ENCODE measurements at places on chromosomes 4 and X.

GRCh38 chr4:2792711-2793585 lies at the start of gene SH3BP2:
Gene SH3BP2 (plus strand): TSS chr4:2793085. CDS start chr4:2820618, 27,533 bp downstream.
- no peak for DNase-seq

DNA sequence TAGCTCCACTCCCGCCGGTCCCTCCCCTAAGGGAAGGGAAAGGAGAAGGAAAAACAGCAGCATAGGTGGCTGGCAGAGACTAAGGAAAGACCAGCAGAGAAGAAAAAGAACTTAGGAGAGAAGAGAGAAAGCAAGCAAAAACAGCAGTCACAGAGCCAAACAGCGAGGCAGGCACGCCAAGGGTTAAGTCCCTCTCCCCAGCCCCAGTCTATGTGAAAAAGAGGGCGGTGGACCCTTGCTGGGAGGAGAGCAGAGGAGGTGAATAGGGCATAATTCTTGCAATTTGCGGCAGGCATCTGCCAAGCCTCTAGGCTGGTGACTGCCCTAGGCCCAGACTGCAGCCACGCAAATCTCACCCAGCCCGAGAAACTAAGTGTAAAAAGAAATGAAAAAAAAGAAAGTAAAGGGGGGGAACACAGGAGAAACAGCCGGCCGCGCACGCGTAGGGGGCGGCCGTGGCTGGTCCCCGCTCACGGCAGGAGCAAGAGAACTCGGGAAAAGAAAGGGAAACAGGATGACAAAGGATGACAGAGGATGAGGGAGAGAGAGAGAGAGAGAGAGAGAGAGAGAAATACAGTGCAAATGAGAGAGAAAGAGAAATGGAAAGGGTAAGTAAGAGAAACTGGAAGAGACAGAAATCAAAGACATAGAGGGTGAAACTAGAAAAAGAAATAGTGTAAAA lies 48.6 kb downstream of the MAGEA9 start:
- no peak for DNase-seq

GRCh38 chr4:13829457-13829856 lies 201.9 kb upstream of the BOD1L1 start:
- DNase-seq = no peak

GRCh38 chr4:143728166-143728565 lies 27.7 kb upstream of the FREM3 start:
- DNase-seq = no peak

DNA sequence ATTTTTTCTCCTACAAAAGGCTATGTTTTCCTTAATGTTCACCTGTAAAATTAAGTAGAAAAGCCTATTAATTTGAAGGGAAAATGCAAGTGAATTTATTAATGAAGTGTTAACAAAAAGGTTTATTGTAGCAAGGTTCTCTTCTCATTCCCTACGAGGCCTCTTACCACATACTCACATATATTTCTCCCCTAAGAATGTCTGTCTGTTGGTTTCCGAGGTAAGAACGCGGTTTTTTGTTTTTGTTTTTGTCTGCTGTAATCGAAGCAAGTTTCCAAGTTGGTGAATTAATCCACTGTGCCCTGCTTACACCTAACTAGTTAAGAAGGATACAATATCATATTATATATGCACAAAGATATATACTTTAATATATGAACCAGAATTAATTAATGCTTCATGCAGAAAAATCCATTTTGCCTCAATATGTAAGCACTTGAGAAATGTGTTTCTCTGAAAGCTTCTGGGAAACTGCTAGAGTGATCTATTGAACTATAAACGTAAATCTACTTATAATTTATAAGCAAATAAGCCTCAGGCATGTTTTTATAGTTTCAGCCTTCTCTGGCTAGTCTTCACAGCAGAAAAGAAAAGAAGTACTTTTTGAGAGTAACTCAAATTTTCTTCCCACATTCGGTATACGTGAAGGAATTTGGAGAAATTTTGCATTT lies 120.8 kb downstream of the EGF start:
- DNase-seq = no peak

DNA sequence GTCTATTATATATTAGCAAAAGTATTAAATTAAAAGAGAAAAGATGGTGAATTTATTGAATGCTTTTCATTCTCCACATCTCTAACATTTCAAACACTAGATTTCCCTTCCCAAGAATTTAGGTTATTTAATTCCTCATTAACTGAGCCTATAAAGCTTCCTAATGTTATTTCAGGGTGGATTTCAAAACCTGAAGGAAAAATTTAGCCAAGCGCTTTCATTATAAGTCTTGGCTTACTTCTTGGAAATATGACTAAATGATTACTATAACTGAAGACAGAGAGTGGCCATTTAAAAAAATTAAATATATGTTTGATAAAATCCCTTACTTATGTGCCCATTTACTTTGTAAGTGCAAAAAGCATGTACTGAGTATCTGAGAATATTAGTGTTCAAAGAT lies 141.8 kb upstream of the ARSJ start:
- DNase-seq = no peak

- no peak for DNase-seq
These were observed 111.7 kb upstream of the HPF1 start for GRCh38 chr4:169869490-169869889.

DNA sequence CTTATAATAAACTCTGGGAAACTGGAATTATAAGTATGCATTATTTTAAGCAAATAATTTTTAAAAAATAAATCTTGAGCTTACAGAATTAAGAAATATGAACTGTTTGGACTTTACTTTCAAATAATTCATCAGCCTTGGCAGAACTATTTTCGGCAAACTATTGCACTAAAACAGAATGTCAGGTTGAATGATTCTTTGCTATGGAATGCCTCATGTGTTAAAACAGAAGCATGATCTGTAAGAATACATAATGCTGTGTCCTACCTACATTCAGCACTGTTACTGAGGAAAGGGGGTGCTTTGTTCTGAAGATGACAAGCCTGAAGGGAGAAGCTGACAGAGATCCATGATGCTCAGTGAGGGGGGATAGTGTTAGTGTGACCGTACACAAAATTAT lies 55.6 kb upstream of the EXOC1L start:
- DNase-seq = no peak

- DNase-seq = no peak
These were observed 41.4 kb downstream of the MAML3 start for GRCh38 chr4:140112576-140112975.

DNA sequence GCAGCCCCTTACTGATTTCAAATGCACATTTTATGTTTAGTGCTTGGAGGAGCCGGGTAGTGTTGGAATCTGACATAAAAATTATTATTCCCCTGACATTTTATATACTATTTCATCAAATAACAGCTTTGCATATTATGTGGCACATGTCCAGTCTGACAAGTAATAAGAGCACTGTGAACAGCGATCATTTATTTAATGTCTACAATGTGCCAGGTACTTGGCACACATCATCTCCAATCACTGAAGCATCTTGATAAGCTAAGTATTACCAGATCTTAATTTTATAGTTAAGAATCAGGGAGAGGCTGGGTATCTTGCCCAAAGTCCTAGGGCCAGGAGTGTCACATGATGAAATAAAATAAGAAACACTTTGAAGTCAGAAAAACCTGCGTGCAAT lies 197.2 kb downstream of the NR3C2 start:
- no peak for DNase-seq

DNA sequence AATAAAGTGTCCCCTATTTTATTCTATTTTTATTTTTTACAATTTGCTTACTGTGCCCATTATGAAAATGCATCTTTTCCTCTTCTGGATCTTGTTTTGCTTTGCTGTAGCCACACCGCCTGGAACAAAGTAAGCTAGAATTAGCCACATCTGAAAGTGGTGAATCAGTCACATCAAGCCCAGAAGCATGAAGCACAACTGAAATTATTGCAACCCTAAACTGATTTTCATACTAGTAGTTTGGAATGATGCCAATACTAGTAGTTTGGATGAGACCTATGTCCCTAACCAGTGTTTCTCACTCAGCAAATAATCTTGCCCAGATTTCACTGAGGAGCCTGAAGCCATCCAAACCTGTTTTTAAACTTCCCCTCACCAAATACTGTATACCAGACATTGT lies 303.0 kb downstream of the EPHA5 start:
- no peak for DNase-seq

DNA sequence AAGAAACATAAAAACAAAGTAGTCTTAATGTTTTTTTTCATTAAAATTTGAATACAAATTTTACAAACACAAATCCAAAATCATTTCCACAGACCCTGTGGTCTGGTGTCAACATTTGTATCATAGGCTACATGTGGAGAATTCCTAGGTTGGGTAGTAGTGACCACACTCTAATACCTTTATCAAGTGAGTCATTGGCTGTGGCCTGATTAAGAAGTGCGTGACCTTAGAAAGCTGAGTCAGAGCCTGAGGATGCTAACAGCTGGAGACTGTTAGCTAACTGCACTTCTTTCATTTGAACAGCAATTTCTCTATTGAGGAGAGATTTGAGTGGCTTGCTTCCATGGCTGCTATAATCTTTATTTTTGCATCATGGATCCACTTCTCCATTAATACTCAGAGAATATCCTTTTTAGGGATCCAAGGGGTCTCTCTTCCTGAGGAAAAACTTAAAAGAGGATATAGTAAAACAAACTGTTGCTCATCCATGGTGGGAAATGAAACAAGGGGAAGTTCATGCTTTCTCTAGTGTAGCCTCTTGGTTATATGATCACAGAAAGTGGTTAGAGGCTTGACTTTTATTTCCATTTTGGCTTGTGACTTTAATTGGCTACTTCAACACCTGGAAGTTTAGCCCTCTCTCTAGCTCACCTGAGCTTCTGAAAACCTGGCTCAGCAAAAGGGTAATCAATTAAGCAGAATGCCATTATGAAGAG lies 335.8 kb downstream of the PABPC4L start:
- no peak for DNase-seq

DNA sequence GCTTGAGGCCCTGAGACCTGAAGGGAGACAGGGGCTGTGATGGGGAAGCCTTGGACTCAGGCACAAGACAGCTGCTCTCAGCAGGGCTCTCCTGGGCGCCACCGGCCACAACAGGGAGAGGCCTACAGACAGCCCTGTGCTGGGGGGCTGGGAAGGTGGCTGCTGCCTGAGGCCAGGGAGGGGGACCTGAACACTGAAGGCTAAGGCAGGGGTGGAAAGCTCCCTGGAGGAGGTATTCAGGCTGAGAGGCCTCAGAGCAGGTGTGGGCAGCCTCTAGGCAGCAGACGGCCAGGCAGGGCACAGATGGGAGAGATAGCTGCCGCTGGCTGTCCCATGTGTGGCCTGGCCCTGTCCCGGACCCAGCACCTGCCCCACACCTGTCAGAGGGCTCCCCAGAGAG lies 33.0 kb downstream of the TACC3 start:
- DNase-seq = no peak

DNA sequence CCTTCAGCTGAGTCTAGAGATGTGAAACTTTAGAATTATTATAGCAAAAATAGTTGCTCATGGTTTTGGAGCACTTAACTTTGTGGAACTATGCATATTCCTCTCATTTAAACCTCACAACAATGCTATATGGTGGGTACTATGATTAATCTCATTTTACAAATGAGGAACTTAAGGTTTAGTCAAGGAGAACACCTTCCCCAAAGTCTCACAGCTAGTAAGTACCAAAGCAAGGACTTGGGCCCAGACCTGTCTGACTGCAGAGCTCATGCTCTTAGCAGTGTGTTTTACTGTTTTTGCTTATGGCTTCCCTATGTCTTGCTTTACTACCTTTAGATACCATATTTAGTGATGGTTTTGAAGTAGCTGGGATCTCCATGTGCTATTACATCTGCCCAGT lies 5.1 kb downstream of the UBE2A start:
- no peak for DNase-seq

DNA sequence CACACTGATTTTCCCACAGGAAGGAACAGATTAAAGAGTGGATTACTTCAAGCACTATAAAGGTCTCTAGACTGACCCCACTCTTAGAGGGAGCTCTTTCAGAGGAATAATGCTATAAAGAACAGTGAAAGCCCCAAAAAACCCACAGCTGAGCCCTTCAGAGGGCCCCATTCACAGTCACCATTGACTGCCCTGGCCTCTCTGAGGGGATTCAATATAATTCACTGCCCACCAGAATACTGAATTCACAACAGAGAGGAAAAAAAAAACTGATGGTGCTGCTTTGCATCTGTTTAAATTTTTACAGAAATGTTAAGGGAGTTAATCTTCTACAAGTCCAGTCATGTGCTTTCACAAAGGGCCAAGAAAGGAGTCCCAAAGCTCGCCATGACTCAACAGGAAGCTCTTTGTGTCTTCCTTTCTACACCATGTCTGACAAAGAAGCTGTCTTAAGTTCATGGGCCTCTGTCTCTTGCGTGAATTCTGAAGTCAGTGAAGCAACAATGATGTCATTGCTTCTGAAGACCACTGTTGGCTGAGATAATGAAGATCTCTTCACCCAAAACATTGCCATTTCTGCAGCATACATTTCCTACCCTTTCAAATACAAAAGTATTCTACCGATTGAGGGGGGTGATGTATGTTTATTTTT lies 174.9 kb downstream of the ADAMTS3 start:
- DNase-seq = no peak
